AG09309 (cell line): ENCODE measurements at places on chromosomes 1 and 21.

GRCh38 chr1:223844787-223845036, 1.0 kb downstream of the TP53BP2 start:
- no peak for DNase-seq

DNA sequence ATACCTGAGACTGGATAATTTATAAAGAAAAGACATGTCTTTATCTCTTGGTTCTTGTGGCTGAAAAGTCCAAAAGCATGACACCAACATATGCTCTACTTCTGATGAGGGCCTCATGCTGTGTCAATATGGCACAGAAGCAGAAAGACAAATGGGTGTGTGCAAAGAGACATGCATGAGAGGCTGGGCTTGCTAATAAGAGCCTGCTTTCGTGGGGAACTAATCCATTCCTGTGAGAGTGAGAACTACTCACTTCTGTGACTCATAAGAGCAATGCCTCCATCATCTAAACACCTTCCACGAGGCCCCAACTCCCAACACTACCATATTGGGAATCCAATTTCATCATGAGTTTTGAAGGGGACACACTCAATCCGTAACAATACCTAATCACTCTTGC, 340.0 kb upstream of the DUSP10 start:
- no peak for DNase-seq

DNA sequence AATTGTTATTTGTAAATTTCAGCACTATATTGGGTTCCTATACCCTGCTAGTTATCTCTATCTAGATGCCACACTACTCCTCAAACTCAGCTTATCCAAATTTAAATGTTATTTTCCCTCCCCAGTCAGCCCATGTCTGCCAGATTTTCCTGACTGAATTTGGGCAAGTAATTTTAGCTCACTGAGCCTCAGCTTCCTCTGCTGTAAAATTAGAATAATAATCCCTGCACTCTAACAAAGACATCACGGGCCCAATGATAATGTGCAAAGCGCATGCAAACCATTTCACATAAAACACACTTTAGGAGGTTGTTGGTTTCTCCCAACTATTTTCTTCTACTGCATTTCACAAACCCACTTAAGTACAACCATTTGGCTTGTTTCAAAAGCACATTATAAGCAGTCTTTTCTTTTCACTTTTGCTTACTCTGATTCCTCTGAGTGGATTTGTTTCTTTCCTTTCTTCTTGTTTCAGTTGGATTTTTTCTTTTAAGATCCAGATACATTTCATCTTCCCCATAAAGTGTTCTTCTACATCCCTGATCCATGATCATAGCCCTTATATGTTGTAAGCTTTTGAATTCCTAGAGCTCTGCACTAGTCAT, 152.8 kb upstream of the DPT start:
- no peak for DNase-seq

DNA sequence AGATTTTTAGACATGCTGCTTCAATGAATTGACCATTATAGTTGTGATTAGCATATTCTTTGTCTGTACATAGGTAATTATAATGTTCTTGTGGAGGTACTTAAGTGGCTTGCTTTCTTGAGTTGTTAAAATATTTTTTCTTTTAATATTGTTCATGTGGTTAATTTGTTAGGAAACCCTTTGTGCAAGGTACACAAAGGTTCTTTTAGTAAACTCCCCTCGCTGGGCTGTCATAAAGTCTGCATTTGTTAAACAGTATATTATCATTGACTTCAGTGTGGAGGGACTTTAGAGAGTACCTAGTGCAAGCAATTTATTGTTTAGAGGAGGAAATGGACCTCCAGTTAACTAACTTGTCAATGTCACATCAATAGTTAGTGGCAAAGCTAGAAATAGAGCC, 52.5 kb downstream of the DISP1 start:
- no peak for DNase-seq

DNA sequence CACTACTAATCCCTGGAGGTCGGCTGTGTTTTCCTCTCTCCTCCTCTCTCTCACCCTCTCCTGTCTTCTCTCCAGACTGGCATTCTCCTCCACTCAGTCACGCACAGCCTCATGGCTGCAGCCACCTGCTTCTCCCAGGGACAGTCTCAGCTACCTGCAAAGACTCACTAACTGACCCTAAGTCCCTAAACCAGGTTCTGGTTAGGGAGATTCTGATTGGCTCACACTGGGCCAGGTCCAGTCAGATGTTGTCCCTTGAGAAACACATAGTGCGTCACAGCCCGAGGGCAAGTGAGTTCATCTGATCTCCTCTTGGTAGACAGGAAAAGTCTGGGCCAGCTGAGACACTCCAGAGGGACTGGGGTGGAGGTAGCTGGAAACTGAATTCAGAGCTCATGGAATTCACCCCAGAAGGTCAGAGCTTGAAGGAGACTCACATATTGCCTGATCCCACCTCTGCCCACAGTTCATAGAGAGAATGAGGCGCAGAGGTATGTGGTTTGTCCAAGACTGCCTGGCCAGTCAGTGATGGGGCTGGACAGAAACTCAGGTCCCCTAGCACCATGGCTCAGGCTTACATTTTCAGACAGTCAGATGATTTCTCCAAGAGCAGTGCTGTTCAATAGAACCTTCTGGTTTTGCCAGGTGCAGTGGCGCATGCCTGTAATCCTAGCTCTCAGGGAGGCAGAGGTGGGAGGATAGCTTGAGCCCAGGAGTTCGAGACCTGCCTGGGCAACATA, 40.4 kb upstream of the RPL11 start:
- no peak for DNase-seq

GRCh38 chr1:207695891-207696290, 51.0 kb downstream of the CR1L start:
- DNase-seq, result no peak

- no peak for DNase-seq
Measured at GRCh38 chr1:214111796-214112195, 124.0 kb downstream of the PROX1 start.

DNA sequence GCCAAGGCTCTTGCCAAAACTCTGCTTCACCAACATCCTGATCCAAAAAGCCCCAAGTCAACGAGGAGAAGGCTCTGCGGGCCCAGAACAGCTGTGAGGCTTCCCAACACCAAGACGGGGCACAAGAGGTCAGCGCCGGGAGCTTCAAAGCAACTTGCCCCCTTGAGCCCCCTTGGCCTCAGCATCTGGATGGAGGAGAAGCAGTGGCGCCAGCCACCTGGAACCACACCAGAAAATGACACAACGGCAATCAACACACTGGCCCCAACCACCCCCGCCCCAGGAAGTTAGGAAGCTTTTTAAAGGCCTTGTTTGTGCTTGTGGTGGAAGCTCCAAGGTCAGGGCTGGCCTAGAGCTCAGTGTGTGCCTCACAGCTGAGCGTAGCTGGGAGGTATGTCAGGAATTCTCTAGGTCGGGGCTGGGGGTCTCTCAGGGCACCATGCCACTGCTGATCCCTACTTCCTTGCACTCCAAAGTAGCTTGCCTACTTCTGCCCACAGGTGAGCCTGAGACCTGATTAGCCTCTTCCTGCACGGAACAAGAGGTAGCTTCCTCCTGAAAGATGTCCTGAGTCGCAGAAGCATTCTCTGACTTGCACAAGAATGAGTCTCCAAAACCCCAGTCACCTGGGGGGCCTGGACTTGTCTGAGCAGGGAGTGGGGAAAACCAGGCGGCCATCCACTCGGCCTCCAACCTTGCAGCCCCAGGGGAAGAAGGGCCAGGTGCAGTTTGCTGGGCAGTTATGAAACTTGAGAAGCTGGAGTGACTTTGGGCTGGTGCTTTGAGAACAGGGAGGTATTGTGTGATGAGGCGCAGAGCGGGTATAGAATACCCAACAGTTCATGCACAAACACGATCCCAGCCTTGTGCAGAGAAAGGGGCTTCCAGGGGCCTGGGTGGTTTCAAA, 9.7 kb upstream of the SRP9 start:
- no peak for DNase-seq

GRCh38 chr1:39139723-39140360, 64.7 kb upstream of the MACF1 start:
- peak; percentile 52 for DNase-seq

- DNase-seq, result no peak
Measured at GRCh38 chr1:43818691-43819090, 111.4 kb downstream of the ST3GAL3 start.
